Fibroblast of villous mesenchyme (primary cell): ENCODE measurements at places on chromosomes 12 and 14. TPM values are rescaled to one million over a fixed set of nuclear protein-coding genes. Genes with fewer than 3 reads are reported as not detected.

Gene ARHGAP9
- total RNA-seq = under 0.01 TPM in 2 replicates

Gene TGFB3
- 7.7 and 14.2 TPM in 2 replicates for total RNA-seq

Gene LHX5
- not detected in 2 replicates for total RNA-seq

Gene RERG
- under 0.01 and 0.64 TPM in 2 replicates for total RNA-seq

Gene CCDC184
- total RNA-seq = 0.32 and 0.43 TPM in 2 replicates

Gene INSM2
- not detected in 2 replicates for total RNA-seq

Gene PLXNC1
- total RNA-seq = 0.86 and 0.97 TPM in 2 replicates

Gene TAS2R20
- total RNA-seq = 5.2 and 5.5 TPM in 2 replicates
